ENCODE measurements at places on chromosomes 4 and X.

- no peak for DNase-seq
These were observed 76.2 kb downstream of the PARM1 start for GRCh38 chr4:75009138-75009537.

DNA sequence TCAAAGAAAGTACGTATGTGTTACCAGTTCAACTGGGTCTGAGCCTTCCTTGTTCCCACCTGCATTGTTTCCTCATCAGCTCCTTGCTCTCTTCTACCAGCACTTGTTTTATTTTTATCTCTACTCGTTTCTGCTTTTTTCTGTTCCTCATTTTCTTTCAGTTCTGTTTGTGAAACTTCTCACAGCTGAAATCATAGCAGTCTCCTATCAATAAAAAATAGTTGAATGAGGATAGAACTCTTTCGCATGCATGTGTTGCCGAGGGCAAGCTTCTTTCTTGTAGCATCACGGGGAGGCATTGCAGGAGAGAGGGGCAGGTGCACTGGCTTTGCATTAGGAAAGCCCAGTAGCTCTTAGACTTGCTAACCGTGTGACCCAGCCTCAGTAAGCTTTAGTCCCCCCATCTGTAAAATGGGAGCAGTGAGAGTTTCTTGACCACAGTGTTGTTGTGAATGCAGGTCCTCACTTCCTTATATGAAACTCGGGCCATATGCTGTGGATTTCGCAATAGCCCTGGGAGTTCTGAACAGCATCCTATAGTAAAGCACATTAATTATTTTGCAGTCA lies 24.7 kb downstream of the OFD1 start:
- no peak for DNase-seq

GRCh38 chr4:111263836-111264235 lies 641.0 kb upstream of the PITX2 start:
- DNase-seq: no peak

DNA sequence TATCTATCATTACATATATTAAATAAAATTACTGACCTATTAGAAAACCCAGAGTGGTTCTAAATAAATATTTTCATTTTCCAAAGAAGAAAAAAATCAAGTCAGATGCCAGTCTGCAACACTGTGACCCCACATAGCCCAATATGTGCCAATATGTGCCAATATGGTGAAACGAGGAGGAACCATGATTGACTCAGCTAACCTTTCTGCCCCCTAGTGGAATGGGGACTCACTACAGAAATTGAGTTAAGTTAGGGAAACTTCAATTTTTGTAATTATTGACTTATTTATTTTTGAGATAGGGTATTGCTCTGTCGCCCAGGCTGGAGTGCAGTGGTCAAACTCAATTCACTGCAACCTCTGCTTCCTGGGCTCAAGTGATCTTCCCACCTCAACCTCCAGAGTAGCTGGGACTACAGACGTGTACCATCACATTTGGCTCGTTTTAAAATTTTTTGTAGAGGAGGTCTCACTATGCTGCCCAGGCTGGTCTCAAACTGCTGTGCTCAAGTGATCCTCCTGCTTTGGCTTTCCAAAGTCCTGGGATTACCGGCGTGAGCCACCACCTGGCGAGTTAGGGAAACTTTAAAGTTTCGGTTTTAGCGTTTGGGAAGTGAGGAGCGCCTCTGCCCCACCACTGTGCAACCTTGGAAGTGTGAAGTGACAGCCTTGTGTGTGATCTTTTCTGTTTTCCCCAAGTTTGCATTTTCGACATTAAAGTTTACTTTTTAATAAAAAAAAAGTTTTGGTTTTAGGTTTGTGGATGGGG lies 116.8 kb upstream of the SHISA3 start:
- no peak for DNase-seq

DNA sequence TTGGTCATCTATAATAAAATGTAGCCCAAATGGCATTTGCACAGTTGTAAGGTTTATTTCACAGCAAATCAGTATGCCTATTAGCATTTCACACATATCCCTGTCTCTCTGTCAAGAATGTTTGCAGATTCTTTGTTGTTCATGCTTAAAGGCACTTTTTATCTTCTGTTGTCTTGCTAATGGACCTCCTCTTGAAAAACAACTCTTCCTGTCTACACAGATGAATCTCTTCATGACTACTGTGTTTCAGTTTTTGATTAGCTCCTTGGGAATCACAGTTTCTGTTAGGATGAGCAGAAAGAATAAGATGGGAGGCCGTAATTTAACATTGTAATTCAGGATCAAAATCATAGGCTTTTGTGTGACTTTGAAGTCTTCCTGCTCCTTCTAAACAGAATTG lies 35.5 kb upstream of the SLC4A4 start:
- no peak for DNase-seq

- DNase-seq: no peak
These were observed 9.7 kb downstream of the HS6ST2 start for GRCh38 chrX:132948648-132949260.

DNA sequence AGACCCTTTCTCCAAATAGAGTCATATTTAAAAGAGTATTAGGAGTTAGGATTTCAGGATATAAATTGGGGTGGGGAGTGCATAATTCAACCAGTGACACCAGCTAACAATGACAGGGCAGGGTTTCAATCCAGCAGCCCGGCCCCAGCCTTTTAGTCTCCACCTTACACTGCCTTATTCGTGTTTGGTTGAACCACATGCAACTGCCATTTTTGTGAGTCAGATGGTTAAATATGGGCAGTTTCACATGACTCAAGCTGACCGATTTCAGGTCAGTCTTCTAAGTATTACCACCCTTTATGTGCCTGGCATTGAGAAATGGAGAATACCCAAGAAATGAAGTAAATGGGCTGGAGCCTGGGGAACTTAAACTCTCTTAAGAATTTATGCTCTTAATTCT lies 102.8 kb downstream of the STOX2 start:
- no peak for DNase-seq

DNA sequence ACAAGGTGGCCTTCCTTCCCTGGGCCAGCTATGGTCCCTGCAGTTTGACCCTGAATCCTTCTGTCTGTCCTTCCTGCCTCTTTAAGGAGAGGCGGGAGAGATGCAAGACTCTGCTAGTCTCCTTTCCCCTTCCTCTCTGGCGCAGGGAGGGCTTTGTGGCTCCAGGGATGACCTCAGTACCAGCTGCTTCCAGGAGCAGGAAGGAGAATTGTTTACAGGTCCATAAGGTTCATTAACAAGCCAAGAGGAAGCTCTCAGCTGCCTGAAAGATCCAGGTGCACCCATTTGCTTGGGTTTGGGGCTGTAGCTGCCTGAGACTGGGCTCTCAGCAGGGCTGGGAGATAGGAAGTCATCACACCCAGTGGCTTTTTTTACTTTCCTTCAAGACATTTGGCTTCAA lies 4.0 kb upstream of the FATE1 start:
- DNase-seq: no peak

GRCh38 chr4:21986307-21986706 lies 37.7 kb upstream of the KCNIP4 start:
- DNase-seq: no peak

GRCh38 chr4:2799971-2800690 lies 7.2 kb downstream of the SH3BP2 start:
- DNase-seq: no peak

- DNase-seq: no peak
These were observed 166.8 kb downstream of the SHROOM3 start for GRCh38 chr4:76601791-76602190.

DNA sequence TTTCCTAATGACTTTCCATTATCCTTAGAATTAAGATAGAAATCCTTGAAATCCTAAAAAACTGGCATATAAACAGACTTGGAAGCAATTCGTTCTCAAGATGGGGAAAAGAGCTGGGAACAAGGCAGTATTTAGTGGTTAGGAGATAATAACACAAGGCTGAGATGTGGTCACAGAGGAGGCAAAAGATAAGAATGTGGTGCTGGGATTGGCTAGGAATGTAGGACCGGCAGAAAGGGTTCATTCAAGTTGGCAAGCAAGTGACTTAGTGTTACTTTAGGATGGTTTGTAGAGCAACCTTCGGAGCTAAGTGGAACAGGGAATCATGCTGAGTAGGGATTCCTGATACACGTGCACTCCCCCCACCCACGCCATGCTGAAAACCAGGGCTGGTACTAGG lies 121.9 kb upstream of the RPS6KA3 start:
- no peak for DNase-seq

GRCh38 chrX:38816155-38816554 lies 14.9 kb downstream of the MID1IP1 start:
- DNase-seq: no peak

DNA sequence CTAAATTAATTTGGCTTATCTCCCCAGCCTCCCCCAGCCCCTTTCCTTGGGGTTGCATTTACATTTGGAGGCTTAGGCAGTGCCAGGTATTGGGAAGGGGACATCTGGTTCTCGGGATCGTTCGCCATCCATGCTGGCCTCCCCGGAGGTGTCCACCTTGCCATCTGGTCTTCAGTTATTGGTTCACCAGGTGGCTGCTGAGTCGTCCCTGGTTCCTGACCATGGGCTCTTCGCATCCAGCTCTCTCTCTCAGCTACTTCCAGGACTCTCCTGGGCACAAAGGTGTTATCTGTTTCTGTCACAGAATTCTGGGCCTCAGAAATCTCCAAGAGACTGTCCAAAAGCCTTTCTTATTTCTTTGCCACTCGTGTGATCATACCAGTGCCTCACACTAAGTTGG lies 75.4 kb upstream of the SCOC start:
- DNase-seq: no peak

DNA sequence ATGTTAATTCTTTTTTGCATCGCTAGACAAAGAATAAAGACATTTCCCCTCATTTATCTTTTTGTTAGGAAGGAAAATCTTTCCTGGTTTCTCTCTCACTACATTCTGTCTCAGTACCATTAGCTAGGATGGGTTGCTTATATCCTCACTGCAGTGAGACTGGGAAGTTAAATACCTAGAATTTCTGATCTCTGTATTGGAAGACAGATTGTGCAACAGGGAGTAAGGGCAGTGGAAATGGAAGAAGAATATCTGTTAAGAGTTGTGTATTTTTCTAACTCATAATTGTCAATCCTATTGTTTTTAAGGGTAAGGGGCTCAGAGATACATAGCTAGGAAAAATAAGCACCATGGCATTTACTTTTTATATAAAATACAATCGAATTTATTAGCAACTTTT lies 19.6 kb downstream of the PTPN13 start:
- no peak for DNase-seq

GRCh38 chr4:182494103-182494502 lies 250.9 kb downstream of the TENM3 start:
- no peak for DNase-seq

DNA sequence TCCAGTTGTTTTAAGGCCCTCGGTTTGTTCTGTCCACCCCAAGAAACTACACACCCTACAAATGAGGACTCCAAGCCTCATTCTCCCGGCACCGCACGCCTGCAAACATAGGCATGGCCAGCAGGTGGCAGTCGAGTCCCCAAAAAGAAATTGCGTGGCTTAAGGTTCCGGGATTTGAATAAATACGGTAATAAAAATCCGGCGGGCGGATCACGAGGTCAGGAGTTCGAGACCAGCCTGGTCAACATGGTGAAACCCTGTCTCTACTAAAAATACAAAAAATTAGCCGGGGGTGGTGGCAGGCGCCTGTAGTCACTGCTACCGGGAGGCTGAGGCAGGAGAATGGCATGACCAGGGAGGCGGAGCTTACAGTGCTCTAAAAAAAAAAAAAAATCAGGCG lies 21.8 kb upstream of the CSF2RA start:
- peak; percentile 88 for DNase-seq

DNA sequence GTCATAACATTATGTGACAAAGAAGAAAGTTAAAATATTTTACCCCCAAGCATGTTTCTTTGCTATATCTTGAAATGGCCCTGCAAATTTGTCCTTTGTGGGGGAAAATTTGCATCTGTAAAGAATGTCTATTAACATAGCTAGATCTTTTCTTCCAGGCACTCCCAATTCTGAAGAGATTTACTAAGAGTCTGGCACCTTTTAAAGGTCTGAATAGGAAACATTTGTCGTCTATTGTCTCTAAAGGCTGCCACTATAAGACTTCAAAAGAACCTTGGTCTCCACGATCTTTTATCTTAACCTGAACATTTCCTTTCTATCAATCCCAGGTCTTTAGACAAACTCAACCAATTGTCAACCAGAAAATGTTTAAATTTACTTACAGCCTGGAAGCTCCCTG lies 128.6 kb upstream of the VCX start:
- no peak for DNase-seq

DNA sequence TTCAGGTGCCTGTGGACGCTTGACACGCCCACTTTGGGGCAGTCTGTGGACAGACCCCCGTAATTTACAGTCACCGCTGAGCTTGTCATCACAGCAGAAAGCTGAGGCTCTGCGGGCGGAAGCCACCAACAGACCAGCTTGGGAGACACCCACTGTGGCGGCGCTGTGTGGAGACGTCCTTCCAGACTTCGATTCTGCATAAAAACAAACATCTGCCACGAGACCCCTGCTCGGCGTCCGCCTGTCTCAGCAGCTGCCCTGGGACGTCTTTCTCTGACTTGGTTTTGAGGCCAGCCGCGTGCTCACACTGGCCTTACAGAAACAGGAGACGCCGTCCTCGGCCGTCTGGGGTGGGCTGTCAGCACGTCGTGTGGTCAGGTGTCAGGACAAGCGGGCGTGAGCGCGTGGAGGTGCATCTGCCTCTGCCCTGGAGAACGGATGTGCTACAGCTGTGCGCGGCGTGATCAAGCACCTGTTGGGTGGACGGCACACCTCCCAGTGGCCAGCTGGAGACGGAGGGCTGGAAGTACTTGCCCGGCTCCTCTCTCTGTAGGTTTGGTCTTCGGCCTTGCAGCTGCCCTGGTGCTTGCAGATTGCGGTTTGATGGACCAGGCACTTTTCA lies 37.5 kb downstream of the PIGG start:
- DNase-seq: no peak

- DNase-seq: no peak
These were observed 28.6 kb upstream of the TMEM154 start for GRCh38 chr4:152708361-152708760.

DNA sequence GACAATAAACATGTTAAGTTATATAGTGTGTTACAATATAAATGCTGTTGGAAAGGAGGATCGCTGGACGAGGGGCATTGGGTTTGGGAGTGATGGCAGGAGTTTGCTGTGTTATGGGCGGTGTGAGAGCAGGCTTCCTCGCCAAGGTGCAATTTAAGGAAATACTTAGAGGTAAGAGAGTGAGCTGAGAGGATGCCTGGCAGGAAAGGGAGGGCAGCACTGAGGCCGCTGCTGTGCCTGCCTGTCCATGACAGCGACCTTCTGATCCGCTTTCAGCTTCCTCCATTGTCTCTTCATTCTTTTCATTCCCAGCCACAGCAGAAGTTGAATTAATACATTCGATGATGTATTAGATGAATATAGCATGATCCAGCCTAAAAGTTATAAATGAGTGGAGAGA lies 41.2 kb upstream of the TBC1D14 start:
- DNase-seq: no peak

DNA sequence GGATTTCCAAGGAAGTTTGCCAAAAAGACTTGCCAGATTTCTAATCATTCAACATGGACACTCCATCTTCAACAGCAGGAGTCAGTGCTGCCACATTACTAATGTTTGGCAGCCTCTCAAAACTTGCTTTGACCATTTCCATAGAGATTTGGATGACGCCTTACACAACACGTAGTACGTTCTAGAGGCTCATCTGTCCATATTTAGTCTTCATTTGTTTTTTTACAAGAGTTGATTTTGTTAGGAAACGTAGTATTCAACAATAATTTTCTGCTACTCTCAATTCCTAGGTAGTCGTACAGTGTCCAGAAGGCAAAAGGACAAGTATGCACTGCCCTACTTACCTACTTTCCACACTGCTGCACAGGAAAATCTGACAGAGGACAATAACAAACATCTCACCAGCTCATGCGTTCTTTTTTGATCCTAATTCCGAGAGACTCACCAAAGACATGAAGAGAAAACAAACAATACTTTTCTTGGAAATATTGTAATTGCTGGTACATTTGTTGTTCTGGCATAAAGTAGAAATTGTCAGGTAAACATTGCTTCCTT lies 117.3 kb downstream of the SNCA start:
- no peak for DNase-seq

- no peak for DNase-seq
These were observed 9.4 kb upstream of the CDS1 start for GRCh38 chr4:84573385-84574068.
